ENCODE measurements at places on chromosomes 1 and 21.

GRCh38 chr1:155134880-155135414 is 705 bp upstream of the SLC50A1 start:
- DNase-seq: no peak

DNA sequence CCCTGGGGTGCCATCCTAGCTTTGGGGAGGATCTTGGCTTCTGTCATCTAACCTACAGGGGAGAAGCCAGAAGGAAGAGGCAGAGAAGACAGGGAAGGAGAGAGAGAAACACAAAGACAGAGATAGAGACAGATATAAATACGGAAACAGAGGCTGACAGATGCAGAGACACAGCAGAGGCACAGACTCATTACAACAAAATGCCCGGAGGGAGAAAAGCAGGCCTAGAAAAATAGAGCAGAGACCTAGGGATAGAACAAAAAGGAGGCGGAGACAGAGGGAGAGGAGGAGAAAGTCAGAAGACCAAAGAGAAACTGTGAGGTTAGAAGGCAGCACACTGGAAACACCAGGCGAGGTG is 1.9 kb downstream of the PEAR1 start:
- no peak for DNase-seq

DNA sequence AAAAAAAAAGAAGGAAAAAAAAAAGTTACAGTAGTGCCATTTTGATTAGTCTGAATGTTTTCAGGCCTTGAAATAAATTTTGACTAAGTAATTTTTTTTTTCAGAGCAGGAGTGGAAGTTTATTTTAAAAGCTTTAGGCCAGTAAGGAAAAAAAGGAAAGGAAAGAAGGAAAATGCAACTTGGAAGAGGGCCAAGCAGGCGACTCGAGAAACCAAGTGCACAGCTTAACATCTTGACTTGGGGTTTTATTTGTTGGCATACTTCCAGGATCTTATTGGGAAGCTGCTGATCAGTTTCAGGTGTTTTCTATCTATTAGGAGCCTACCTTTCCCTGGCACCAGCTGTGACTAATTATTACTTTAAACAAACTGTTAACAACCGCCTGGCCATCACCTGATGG is 41.7 kb downstream of the ATF3 start:
- DNase-seq: no peak

DNA sequence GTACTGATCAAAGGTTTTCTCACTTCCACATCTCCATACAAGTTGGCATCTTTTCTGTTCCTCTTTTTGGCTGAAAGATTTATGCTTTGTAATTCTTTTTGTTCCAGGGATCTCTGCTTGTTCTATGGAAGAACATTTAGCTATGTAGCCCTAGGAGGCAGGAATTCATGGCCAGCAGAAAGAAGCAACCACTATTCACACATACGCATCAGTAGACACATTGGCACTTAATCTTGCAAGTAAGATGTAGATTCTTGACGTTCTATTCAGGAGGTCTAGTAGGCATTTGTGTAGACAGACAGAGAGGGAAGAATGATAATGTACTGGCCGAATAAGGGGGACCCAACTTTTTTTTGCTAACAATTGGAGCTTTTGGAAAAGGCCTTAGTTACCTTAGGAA is 336.0 kb downstream of the NUF2 start:
- DNase-seq: no peak

DNA sequence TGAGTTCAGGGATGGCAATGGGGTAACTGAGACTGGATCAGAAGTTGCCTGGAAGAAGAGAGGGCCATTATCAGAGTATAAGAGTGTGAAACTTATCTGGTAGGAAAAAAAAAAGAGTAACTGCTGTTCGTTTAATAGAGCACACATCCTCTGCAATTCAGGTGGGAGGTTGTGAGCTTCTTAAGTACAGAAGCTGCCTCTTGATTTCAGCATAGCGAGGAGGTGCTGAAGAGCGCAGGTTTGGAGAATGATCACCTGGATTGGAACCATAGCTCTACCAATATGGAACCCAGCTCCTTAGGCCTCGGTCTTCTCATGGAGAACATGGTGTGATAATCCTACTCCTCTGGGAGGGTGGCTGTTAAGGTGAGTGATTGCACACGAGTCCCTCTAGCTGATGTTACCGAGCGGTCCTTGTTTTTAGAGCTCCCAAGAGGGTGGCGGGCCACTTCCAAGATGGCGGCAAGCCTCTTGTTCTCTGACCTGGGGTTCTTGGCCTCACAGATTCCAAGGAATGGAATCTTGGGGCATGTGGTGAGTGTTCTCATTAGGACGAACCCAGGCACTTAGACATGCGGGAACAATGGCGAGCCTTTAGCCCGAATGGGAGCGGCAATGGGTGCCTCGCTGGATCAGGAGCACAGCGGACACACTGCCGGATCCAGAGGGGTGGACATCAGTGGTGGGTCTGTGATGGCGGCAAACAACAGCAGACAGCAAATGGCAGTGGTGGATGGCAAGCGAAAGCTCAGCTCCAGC is 3.3 kb upstream of the MX1 start:
- no peak for DNase-seq

DNA sequence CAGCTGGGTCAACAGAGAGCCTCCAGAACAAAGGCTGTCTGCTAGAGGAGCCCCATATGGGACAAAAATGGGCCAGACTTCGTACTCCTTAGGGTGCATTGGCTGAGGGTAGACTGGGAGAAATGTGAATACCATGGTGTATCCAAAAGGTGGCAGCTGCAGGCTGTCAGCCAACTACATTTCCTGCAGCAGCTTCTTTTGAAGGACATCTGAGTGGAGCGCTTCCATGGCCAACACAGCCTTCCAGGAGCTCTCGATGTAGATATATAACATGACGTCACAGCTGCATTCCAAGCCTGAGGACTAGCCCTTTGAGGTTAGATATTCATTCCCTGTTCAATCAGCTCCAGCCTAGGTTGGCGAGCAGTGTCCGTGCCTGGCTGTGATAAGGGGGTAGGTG is 107.7 kb downstream of the MAB21L3 start:
- DNase-seq: no peak

DNA sequence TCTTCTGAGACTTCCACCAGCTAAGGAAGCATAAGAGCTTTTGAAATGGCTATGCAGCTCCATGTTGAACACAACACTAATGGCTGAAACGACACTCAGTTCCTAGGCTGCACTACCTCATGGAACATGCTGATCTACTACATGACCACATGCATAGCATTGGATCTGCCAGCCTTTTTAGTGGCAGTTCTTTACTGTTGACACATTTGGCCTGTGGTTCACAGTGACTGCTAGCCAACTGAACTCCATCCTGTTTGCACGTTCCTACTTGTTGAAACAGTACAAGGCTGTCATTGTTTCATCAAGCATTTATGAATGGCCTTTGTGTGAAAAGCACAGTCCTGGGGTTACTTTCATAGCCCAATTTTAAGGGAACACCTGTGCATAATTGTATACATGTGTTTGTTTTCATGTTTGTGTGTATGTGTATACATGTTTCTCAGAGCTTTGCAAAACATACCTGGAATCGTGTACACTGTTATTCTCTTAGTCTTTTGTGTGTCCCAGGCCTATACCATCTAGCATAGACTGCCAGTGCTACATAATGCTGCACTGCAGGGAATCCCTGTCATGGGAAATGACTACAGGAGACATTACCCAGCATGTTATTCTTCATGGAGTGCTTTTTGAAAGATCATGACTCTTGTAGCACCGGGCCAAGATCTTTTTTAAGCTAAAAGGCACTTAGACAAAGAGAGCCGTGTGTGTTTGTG is 179.6 kb upstream of the ESRRG start:
- no peak for DNase-seq

GRCh38 chr1:10007169-10007568 is 10.1 kb downstream of the RBP7 start:
- no peak for DNase-seq

DNA sequence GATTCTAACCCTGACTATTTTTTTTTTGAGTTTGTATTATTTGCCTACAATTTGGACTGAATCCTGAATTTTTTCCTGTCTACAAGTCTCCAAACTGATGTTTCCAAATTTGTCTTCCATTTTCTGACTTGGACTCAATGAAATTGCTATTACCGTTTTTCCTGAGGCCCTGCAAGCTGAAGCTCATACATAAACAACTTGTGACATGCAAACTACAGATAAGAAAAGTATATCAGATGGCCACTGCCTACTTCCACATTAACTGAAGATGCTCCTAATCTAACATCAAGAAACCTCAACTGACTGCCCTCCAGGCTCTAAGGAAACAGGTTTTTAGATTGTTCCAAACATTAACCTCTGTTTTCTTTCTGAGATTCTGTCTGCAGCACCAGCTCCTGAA is 51.1 kb upstream of the KLHDC7A start:
- DNase-seq: no peak

GRCh38 chr1:207605444-207606361 is 39.2 kb upstream of the CR1L start:
- no peak for DNase-seq

- DNase-seq: no peak
Observed at GRCh38 chr21:26846036-26846931, 1.1 kb upstream of the ADAMTS1 start.

- DNase-seq: no peak
Observed at GRCh38 chr1:185850366-185850765, 116.2 kb downstream of the HMCN1 start.

DNA sequence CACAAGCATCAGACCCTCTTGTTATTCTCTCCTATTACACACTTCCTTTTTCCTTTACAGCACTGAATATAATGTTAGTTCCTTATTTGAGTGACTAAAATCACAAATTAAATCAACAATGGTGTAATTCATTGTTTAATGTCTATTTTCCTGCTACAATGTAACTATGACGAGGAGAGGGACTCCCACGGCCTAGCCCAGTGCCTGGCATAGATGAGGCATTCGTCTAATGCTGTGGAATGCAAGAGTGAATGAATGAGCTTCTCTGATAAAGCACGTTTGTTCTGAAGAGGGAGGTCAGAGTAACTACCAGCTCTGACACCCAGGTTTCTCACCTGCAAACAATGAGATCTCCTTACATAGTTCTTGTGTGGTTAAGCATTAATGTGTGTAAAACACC is 479.4 kb downstream of the OMA1 start:
- DNase-seq: no peak

DNA sequence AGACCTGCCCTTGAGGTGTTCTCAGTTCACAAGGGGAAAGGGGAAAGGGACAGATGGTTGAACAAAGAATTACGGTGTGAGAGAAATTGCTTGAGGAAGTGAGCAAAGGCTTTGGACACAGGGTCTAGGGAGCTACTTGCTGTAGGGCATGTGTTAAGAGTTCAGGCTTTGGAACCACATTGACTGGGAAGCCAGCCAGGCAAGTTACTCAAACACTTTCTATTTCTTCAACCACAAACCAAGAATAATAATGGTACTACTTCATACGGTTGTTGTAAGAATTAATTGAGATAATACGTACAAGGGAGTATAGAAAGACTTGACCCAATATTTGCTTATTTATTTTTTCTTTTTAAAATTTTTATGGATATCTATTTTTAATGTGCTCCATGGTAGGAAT is 26.6 kb downstream of the AK4 start:
- no peak for DNase-seq

GRCh38 chr1:24311234-24311633 is 7.9 kb upstream of the GRHL3 start:
- DNase-seq: no peak

DNA sequence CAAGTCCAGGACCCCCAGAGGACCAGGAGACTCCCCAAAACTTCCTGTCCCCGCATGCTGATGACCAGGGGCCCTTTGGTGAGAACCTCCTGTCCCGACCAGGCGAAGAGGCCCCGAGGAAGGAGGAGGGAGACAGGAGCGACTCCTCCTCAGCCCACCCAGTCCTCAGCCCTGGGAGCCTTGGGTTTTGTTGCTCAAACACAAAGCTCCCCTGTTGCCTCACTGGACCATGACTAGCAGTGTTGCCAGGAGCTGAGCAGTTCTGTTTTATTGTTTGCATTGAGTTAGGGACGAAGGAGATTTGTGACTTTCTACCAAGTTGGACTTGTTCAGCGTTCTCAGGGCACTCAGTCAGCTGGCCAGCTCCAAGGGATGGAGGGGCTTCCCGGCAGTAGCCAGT is 10.0 kb downstream of the UMODL1 start:
- no peak for DNase-seq

DNA sequence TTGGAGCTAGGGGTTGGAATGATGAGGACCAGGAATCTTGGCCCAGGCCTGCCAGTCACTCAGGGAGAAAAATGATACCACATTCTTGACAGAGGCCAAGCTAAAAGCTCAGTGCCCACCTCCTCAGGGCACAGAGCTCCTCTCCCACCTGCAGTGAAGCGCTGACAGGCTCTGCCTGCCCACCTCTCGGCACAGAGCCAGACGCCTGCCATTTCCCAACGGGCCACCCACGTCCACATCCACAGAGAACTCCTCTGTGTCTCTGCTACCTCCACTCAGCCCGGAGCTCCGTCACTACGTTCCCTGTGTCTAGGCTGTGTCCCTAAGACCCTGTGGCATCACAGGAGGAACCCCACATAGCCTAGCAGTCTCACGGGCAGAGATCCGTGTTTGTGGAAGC is 60.8 kb downstream of the MRPL37 start:
- DNase-seq: no peak

DNA sequence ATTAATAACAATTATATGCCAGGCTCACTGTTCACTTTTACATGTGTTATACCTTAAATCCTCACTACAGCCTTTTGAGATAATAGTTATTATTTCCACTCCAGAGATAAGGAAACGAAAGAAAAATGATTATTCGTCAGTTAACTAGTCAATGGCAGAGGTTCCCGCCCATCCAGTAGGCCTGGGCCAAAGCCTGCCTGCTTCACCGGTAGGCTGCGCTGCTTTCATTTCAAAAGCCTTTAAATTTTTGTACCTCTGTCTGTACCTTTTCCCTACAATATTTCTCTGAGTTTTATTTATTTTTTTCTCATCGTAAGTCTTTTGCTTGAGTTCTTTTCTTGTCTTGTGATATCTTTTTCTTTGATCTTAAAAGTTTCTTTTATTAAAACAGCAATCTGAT is 3.6 kb downstream of the GPR52 start:
- DNase-seq: no peak

GRCh38 chr1:241639623-241640148 is 483 bp downstream of the CHML start:
- no peak for DNase-seq

GRCh38 chr1:98557895-98558294 is 103.6 kb upstream of the SNX7 start:
- no peak for DNase-seq

DNA sequence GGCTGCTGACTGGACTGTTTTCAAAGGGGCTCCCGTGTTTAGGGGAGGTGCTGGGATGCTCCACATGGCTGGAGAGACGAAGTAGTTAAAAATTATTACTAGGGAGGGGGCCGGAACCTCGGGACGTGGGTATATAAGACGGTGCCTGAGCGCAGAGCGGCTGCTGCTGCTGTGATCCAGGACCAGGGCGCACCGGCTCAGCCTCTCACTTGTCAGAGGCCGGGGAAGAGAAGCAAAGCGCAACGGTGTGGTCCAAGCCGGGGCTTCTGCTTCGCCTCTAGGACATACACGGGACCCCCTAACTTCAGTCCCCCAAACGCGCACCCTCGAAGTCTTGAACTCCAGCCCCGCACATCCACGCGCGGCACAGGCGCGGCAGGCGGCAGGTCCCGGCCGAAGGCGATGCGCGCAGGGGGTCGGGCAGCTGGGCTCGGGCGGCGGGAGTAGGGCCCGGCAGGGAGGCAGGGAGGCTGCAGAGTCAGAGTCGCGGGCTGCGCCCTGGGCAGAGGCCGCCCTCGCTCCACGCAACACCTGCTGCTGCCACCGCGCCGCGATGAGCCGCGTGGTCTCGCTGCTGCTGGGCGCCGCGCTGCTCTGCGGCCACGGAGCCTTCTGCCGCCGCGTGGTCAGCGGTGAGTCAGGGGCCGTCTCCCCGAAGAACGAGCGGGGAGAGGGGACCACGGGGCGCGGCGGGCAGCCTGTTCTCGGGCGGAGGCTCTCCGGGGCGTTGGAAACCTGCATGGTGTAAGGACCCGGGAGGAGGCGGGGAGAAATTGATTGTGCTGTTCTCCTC is at the start of gene CHODL:
Gene CHODL (plus strand): TSS at position 163 of the 793 bp plus-strand sequence. CDS start 391 bp downstream, at position 554.
- no peak for DNase-seq
